ENCODE measurements at places on chromosomes 2 and 18.

GRCh38 chr2:21203976-21204375, 80.2 kb downstream of the TDRD15 start:
- DNase-seq: no peak

GRCh38 chr2:173716458-173717052, 248.6 kb downstream of the SP3 start:
- no peak for DNase-seq

- DNase-seq: no peak
Measured at GRCh38 chr2:197285361-197285760, 25.2 kb downstream of the ANKRD44 start.

DNA sequence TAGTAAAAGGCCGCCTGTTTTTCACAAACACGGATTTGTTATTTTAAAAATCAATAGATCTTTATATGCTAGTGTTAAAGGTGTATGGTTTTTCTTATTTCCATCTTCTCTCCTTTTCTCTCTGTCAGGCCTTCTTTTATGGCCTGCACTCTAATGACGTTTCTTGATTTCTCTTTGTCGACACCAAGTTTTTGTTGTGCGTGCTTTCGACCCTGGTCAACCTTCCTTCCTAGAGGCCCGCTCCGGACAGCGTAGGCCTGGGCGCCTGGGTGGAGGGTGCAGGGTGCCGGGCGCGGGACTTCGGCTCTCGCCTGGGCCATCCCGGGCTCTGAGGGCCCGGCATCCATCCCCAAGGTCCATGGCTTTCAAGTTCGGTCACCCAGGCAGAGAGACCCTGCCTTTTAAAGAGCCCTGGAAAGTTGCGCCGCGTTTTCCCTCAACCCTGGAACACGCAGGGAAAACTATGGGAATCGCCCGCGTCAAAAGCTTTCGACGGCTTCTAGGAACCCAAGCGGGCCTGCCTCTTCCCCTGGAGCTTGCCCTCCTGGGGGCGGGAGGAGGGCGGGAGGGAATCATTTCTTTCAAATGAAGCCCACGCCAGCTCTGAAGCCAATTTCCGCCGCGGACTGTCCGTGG, 4.1 kb upstream of the SATB2 start:
- DNase-seq: no peak

- peak; percentile 98 for DNase-seq
Measured at GRCh38 chr2:156341452-156342253, 9.1 kb upstream of the NR4A2 start.

All from ACHN (cell line).